Kasumi-1 (cell line): ENCODE measurements at places on chromosomes 5 and 9.
A peak's percentile ranks its signal among the peaks of the same experiment; 100 is the strongest.

GRCh38 chr9:99197124-99197630 is 24.6 kb downstream of the ALG2 start:
- no peak for DNase-seq

DNA sequence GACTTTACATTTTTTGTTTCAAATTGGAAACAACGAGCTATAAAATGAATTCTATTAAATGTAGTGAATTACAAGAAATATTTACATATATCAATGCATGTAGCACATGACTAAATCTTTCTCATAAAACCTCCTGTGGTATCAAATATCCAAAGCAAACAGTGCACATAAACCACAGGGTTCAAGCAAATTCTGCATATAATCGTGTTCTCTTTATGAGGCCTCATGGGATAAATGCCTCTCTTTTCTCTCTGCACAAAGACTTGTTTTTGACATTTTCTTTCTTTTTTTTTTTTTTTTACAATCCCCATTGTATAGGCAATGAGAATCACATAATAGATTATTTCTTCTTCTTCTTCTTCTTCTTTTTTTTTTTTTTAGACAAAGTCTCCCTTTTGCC is 1117.2 kb upstream of the DMAC1 start:
- no peak for DNase-seq

DNA sequence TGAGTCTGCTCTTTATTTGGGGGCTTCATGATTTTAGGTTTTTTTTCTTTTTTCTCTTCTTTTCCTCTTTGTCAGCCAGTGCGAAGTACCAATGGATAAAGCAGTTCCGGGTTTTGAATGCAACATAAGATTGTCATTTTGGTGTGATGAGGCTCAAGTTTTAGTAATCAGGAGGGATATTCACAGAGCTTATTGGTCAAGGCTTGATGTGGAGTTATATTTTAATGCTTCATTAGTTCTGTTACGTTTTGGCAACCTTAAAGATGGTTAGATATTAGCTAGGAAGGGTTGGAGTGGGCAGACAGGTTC is 1.4 kb downstream of the PIK3R1 start:
- DNase-seq: no peak

DNA sequence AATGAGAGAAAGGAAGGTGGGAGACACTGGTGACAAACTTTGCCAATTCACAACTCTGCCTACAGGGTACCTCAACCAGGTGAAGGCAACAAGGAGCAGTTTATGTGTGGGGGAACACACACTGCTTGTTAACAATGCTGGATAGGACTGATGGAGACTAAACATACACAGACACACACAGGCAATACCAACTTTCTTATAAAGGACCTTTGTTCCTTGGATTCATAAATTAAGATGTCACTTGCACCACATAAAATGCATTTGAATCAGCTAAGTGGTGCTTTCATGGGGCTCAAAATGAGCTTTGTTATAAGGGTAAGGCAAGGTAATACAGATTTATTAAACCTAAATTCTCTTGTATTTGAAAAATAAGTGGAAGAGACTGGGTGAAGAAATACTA is 4.0 kb downstream of the TSTD2 start:
- no peak for DNase-seq

DNA sequence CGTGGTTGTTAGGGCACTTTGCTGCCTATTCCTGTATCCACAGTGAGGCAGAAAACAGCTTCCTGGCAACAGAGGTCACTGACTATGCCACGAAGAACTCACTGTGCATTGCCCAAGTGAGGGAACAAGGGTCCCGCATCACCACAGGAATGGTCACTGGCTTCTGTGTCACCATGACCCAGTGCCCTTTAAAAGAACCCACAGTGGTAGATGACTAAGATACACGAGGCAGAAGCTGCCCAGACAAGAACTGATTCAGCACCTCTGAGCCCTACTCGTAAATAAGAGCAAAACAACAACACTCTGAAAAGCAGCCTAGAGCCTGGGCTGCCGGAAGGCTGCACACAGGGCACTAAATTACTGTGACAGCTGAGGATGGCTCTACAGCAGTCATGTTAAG is 236.6 kb upstream of the RASEF start:
- no peak for DNase-seq

DNA sequence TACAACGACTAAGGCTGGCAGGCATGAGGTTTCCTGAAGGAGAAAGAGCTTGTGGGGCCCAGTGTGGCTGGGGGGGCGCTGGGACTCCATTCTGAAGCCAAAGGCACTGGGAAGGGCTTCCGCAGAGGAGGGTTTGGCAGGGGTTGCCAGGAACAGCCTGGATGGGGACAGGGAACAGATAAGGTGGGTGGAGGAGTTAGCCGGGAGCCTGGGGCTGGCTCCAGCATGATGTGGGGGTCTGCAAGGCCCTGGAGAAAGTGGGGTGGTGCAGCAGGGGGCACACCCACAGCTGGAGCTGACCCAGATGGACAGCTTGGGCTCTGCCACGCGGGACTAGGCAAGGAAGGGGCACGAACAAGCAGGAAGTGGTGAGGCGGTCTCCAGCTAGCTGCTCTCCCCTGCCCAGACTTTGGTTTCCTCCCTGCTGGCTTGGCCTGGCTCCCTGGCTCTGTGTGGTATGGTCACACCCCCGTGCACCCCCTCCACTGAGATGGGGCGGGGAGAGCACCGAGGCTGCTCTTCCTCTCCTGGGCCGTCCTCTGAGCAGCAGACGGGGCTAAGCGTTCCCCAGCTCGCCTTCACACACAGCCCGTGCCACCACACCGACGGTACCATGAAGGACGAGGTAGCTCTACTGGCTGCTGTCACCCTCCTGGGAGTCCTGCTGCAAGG is at the start of gene LTC4S:
LTC4S (plus strand) TSS at position 519 of the 672 bp plus-strand sequence; CDS start at position 614, 95 bp downstream.
- DNase-seq: peak; percentile 88

DNA sequence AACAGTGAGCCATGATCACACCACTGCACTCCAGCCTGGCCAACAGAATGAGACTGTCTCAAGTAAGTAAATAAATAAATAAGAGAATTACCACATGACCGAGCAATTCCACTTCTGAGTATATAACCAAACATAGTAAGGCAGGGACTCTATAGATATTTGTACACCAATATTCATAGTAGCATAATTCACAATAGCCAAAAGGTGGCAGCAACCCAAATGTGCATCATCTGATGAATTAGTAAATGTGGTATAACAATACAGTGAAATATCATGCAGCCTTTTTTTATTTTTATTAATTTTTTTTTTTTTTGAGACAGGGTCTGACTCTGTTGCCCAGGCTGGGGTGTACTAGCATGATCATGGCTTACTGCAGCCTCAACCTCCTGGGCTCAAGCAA is 33.1 kb downstream of the ALDH7A1 start:
- DNase-seq: peak; percentile 22

DNA sequence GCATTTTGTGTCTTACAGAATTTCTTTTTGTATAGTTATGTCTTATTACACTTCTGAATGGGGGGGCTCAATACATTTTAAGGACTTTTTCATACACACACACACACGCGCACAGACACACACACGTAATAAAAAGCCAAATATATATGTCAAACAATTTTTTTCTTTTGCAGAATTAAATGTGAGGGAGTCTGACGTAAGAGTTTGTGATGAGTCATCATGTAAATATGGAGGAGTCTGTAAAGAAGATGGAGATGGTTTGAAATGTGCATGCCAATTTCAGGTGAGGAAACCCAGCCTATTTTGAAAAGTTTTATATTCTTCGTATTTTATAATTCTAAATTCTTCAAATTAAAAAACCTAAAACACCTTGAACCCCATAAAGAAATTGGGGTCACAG is 25.6 kb downstream of the TMEFF1 start:
- DNase-seq: no peak
